ENCODE measurements at places on chromosomes 1 and 21.
A peak's percentile ranks its signal among the peaks of the same experiment; 100 is the strongest.

- no peak for DNase-seq
Observed at GRCh38 chr1:101136271-101136670, 100.5 kb upstream of the S1PR1 start.

DNA sequence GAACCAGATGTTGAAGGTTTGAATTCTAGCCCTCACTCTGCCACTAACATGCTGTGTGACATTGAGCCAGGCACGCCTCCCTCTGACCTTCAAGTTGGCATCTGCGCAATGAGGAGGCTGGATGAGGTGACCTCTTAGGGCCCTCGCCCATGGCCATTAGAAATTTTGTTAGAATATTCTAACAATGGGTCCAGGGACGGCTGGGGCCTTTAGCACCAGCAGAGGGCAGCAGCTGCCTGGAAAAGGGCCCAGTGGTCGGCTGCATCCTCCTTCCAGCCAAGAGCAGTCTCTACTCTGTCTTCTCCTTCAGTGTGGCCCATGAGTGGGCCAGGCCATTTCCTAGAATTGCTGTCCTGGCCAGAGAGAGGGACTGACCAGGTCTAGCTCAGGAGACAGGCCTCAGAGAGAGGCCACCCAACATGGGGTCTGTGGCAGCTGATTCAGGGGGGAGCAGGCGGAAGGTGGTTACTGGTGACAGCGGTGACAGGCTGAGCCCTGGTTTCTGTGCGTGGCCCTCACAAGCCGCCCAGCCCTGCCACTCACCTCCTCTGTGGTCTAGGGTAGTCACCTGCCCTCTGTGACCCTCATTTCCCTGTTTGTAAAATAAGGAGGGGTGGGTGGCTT is 101.3 kb upstream of the ACTL8 start:
- peak; percentile 19 for DNase-seq

DNA sequence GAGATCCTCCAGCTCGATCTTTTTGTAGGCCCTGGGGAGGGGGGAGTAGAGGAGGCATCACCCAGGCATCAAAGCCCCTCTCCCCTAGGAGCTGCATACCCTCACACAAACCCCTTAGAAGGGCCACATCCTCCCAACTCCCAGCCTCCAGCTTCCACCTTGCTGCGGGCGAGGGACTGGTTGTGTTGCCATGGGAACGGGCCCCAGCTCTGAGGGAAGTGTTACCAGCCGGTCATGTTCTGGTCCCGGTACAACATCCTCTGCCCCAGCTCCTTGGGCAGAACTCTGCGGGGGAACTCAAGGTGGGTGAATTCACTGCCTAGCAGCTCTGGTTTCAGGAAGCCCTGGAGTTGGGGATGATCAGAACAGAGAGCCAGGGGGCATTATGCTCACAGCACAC is 4.1 kb downstream of the PPM1J start:
- no peak for DNase-seq

DNA sequence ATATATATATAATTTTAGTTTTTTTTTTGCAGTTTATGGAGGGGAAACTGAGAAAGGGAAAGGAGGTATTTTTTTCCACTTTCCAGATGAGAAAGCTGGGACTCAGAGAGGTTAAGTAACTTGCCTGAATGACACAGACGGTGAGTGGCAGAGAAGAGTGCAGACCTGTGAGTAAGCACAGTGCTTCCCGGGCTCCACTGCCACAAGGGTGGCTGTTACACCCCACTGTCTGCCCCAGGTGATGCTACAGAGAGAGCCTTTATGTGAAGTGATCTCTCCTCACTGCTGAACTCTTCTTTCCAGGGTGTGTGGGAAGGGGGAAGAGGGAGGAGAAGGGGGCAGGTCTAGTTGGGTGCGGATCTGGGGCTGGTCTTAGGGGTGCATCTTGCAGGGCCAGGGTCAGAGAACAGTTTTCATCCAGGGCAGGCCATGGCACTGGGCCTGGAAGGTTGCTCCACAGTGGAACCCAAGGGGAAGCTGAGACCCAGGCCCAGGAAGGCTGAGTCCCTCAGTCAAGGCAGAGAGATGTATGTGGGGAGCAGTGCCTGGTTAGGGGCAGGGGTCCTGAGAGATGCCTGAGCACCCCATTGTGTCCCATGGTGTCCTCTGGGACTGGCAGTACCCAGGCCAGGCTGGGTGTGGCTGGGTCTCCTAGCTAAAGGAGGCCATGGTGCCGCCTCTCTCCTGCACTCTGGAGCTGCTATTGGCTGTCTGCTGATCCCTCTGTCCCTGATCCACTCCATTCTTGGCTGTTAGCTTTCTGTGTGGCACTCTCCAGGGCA is 357.5 kb downstream of the PTPRU start:
- DNase-seq: no peak

GRCh38 chr1:234498448-234499118 is 19.6 kb upstream of the TARBP1 start:
- no peak for DNase-seq

- no peak for DNase-seq
Observed at GRCh38 chr1:2108213-2108876, 58.1 kb downstream of the PRKCZ start.

- DNase-seq: no peak
Observed at GRCh38 chr21:37244501-37245095, 22.5 kb downstream of the VPS26C start.

DNA sequence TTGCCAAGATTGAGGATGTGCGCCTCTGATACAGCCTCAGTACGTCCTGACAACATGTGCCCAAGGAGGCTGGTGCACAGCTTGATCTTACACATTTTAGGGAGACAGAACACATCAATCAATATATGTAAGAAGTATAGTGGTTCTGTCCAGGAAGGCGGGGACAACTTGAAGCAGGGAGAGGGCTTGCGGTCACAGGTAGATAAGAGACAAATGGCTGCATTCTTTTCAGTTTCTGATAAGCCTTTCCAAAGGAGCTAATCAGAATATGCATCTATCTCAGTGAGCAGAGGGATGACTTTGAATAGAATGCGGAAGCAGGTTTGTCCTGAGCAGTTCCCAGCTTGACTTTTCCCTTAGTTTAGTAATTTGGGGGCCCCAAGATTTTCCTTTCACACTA is 10.2 kb downstream of the DHCR24 start:
- DNase-seq: no peak

DNA sequence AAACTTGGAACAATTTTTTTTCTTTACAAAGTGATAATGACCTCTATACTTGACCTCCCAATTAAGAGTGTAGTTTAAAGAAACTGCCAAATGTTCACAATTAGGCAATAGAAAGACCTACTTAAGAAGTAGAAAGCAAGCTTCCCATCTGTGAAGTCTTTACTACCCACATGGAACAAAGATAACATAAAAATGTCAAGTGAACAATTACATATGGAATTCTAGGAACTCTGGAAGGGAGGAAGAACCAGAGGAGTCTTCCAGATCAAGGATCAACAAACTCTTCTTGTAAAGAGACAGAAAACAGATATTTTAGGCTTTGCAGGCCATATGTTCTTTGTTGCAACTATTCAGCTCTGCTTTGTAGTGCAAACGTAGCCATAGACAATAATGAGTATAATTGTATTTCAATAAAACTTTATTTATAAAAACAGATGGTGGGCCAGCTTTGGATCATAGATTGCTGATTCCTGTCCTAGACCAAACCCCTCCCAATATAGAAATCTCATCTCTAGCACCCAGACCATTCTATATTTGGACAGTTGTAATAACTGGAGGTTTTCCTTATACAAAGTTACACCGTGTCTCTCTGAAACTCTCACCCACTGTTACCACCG is 68.4 kb upstream of the MAGI3 start:
- no peak for DNase-seq

GRCh38 chr1:200379432-200379757 is 30.4 kb downstream of the ZNF281 start:
- no peak for DNase-seq

GRCh38 chr1:38527373-38527966 is 332.1 kb downstream of the RRAGC start:
- DNase-seq: peak; percentile 56

DNA sequence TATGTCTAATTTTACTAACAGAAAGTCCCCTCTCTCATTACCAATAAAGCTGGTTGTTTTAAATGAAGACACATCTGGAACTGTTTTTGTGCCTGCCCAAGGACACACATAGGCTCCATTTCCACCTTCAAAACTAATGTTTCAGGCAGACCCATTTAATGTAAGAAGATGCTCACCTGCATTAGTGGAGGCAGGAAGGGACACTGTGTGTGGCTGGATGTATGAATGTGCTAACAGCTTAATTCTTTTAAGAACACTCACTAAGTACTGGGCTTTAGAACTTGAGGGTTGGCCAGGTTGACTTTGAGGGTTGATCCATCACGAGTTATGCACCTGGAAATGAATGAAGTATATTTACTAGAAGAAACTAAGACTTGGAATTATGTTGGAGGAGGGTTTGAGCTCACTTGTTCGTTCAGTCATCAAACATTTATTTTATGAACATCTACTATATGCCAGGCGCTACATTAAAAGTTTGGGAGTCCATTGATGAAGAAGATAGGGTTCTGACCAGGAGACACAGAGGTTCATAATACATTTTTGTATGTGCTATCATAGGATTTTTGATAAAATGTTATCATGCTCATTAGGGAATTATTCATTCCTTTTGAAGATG is 5.4 kb downstream of the JUN start:
- DNase-seq: no peak

DNA sequence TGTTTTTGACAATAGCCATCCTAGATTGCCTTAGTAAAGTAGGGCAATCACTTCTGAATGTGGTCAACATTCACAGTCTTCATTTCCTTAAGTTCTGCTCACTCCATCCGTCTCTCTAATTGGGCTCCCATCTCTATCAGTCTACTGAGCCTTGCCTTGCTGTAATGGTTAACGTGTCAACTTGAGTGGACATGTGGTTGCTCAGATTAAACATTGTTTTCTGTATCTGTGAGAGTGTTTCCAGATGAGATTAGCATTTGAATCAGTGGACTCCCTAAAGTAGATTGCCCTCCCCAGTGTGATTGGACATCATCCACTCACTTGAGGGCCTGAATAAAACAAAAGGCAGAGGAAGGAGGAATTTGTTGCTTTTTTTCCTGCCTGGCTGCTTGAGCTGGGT is 26.4 kb downstream of the C1orf216 start:
- DNase-seq: no peak

DNA sequence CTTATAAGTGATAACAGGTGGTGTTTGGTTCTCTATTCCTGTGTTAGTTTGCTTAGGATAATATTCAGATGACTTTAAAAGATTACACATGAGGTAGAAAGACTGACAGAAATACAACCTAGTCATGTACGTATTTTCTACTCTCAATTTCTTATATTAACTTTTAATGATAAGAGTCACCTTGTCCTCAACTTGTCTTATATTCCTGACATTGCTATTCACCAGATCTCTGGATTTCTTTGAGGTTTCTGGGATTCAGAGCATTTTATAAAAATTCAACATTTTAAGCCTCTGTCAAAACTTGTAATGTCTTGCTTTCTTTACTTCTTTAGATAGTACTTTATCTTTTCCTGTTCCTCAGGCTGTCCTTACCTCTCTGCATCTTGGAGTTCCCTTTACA is 234.2 kb downstream of the TBX15 start:
- DNase-seq: no peak

DNA sequence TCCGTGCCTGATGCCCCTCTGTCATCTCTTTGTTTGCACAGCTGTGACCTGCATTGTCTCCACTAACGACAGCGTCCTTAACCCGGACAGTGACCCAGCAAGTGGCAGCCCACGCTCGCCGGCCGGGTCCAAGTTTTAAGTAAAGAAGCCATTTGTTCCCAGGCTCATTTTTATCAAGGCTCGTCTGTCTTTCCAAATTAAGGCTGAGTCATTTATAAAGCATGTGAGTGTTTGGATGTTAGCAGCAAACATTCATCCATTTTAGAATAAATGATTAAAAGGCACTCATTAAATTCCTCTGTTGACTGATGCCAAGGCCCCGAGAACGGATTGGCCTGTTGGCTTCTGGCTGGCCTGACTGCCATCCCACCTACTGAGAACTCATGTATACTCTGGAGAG is 514.5 kb downstream of the NPHP4 start:
- DNase-seq: no peak

- no peak for DNase-seq
Observed at GRCh38 chr21:45802425-45802824, 158.9 kb downstream of the PCBP3 start.

DNA sequence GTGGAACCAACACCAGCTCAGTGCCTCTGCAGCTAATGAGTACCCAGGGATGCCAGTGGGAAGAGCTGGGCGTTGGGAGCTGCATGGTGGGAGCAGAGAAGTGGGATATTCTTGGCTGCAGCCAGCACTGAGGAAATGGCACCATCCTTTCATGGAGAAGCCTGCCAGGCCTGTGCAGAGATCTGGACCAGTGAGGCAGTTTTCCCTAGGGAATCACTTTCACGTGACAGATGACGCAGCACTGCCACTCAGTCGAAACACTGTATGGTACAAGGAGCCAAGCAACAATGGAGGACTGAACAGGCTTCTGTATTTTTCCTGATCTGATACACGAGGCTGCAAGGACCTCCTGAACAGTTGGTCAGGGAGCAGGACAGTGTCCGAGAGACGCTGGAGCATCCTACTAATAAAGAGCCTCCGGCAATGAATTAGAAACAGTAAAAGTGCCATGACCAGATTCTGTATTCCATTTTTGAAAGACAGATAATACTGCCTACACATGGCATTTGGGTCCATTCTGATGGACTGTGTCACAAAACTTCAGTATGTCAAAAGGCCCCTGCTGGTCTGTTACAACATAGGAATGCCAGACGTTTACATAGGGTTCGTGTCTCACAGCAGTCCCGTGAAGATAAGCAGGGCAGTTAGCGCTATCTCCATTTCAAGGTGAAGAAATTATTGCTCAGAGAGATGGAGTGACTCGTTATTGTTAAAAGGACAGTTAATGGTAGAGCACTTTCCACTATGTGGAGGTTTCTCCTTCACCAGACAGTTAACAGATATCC is 44.0 kb upstream of the LMO4 start:
- DNase-seq: no peak

DNA sequence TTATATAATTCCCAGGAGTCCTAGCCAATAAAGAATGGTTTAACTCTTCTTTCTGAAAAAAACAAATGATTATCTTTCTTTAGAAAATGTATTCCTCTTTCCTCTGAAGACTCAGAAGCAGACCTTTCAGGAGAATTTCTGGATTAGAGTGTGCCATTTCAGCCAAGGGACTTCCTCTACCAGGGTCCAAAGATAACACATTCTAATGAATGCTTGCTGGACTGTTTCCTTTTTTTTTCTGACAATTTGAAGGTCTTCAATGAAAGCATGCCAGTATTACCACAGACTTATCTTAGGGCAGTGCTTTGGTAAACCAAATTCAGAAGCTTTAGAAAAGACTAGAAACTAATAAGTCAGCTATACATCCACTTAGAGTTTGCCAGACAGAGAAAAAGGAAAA is 80.5 kb downstream of the RERE start:
- no peak for DNase-seq
